ENCODE measurements at places on chromosomes 1 and 21.

- no peak for DNase-seq
These were observed 34.9 kb upstream of the SPATA6 start for GRCh38 chr1:48506870-48507269.

GRCh38 chr1:25343872-25344271, 5.7 kb downstream of the TMEM50A start:
- DNase-seq: no peak

GRCh38 chr1:60620087-60620486, 462.3 kb upstream of the NFIA start:
- no peak for DNase-seq

DNA sequence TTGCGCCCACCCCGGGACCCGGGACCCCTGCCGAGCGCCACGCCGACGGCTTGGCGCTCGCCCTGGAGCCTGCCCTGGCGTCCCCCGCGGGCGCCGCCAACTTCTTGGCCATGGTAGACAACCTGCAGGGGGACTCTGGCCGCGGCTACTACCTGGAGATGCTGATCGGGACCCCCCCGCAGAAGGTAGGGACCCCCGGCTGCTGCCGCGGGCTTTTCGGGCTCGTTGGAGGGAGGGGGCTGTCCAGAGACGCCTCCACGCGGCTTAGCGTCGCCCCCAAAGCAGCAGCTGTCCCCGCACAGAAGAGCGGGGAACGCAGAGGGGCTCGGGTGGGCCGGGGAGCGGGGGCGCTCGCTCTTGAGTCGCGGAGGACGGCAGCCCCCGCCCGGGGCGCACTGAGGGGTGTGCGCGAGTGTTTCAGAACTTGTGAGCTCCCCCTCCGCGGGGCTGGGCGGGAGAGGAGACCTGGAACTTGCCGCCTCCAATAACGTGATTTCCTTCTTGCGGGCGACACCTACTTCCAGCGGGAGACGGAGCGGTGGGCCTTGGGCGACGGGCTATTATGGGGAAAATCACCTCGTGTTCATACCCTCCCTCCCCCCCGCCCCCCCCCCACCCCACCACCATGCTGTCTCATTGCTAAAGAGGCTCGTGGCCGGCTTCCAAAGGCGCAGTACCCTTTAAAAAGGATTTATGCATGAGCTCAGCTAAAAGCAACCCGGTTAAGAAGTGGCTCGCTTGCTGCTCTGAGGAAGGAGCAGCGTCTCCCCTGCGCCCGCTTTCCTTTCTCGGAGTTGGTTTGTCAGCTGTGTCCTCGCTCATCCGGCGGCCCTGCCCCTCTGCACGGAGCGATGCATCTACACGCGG, 664 bp downstream of the BACE2 start:
- no peak for DNase-seq

DNA sequence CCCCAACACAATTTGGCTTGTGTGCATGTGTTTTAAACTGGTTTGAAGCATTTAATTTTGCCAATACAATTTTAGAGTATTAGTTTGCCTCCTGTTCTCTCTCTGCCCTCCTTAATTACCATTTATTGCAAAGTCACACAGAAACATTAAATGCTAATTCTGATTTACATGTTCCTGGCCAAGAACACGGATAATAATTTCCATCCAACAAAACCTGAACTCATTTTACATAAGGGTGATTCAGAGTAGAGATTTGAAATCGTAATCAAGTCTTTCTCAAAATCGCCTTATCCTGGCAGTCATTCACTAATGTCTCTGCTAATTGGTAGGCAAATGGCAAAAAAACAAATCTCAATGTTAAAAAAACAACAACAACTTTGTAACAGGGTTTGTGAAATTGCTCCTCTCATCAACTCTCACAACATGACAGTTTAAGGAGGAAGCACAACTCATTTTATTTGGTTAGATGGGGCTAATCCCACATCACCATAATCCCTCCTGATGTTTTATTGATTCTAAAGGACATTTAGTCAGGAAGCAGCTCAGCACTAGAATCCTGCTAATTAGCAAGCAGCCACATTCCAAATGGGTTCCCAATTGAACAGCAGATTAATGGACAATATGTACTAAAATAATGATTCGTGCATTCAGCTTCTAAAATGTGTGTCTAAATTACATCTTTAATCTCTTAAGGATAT, 55.9 kb downstream of the C1orf87 start:
- DNase-seq: no peak

DNA sequence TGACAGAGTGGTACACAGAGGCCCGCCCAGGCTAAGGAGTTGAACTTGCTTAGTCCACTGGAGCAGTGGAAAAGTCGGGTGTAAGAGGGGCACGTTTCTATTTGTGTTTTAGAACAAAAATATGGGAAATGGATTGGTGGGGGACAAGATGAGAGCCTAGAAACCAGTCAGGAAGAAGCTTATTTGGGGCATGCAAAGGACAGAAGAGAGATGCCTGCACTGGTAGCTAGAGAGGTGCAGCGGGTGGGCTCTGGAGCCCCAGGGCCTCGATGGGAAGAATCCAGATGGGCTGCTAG, 1.2 kb upstream of the LIN9 start:
- DNase-seq: no peak

DNA sequence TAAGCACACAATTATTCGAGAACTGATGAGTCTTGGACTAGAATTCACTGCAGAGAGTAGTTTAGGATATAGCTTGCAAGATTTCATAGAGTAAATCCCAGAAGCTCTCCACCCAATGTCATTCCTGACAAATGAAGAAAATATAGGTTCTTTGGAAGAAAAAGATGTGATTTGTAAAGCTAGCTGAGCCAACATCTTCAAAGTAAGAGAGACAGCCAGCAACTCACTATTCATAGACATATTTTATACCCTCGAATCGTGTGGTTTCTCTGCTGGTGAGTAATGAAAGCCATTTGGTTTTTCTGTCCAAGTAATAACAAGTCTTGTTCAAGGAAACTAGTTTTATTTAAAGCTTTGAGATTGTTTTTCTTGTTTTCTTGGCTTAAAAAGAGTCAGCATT, 165.7 kb upstream of the SYT6 start:
- no peak for DNase-seq

DNA sequence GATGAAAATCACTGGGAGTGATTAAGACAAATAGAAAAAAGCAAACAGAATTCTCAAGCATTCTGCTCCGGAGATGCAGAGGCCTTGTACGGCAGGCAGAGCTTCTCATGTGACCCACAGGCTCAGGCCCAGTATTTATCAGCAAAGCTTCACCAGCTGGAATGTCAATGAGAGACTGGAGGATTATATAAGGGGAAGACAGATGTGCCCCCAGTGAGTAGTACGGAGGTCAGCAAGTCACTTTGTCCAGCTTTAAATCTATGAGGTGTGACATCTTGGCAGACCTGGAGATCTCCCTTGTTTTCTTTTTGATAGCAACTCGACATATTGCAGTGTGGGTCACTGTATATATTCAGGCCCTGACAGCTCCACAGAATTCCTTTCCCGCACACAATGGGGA, 106.8 kb downstream of the HHIPL2 start:
- DNase-seq: no peak

DNA sequence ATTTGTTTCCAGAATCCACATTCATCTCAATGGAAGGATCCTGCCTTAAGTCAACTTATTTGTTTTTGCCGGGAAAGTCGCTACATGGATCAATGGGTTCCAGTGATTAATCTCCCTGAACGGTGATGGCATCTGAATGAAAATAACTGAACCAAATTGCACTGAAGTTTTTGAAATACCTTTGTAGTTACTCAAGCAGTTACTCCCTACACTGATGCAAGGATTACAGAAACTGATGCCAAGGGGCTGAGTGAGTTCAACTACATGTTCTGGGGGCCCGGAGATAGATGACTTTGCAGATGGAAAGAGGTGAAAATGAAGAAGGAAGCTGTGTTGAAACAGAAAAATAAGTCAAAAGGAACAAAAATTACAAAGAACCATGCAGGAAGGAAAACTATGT, 2.6 kb downstream of the GADD45A start:
- DNase-seq: no peak

- DNase-seq: no peak
These were observed 171.1 kb upstream of the KLHDC7A start for GRCh38 chr1:18309552-18310155.

- no peak for DNase-seq
These were observed 9.2 kb downstream of the IKBKE start for GRCh38 chr1:206479183-206480125.

GRCh38 chr1:109213824-109214693, at the start of gene SARS1:
Gene SARS1 (plus strand): TSS chr1:109213918. CDS start chr1:109213993, 75 bp downstream.
- DNase-seq: no peak

GRCh38 chr1:75612976-75613375, 2.1 kb upstream of the SLC44A5 start:
- DNase-seq: no peak

- DNase-seq: no peak
These were observed 23.3 kb downstream of the PLA2G5 start for GRCh38 chr1:20093303-20093702.

DNA sequence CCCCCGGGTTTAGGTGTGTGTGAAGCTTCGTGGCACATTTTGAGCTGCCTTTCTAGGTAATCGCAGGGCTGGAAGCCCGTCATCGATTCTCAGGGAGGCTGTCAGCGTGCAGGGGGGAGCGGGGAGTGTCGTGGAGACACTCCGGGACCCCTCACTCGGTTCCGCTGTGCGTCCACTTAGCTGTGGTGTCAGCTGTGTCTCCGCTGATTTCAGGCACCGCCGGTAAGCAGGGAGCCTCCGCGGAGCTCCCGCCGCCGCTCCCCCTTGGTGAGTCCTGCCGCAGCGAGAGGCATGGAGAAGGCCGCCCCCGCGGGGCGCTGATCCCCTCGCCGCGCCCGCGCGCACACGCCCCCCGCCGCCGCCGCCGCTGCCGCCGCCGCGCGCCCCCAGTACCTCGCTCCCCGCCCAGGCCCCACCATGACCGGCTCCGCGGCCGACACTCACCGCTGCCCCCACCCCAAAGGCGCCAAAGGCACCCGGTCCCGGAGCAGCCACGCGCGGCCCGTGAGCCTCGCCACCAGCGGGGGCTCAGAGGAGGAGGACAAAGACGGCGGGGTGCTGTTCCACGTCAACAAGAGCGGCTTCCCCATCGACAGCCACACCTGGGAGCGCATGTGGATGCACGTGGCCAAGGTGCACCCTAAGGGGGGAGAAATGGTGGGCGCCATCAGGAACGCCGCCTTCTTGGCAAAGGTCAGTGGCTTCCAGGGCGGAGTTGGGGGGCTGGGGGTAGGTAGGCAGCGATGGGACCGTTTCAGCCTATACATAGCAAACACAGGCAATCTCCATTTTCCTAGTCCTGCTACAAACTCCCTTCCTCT, 995 bp downstream of the VASH2 start:
- no peak for DNase-seq

DNA sequence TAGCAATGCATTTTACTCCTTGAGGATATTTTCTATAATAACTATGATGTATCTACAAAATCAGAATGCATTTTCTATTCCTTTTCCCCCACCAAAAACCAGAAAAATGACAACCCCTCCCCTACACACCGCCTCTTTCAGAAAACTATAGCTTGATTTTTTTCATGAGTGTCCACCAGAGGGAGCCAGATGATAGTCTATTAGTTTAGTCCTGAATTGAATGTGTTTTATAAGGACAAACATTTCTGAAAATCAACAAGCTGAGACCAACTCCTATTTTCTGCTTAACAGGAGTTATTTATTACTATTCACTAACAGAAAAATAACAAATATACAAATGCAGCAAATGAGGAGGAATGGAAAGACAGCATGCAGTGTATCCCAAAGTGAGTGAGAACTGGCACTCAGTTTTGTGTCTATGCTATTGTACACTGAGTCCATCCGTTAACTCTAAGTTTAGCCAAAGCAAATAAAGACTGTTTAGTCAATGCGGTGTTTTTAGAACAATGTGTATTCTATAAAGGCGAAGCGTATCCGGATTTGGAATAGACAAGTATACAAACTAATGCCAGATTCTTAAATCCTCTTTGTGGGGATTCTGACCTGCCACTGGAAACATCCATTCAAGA, 182.6 kb downstream of the VAV3 start:
- no peak for DNase-seq

GRCh38 chr1:147777694-147778093, 17.3 kb upstream of the GJA5 start:
- no peak for DNase-seq

DNA sequence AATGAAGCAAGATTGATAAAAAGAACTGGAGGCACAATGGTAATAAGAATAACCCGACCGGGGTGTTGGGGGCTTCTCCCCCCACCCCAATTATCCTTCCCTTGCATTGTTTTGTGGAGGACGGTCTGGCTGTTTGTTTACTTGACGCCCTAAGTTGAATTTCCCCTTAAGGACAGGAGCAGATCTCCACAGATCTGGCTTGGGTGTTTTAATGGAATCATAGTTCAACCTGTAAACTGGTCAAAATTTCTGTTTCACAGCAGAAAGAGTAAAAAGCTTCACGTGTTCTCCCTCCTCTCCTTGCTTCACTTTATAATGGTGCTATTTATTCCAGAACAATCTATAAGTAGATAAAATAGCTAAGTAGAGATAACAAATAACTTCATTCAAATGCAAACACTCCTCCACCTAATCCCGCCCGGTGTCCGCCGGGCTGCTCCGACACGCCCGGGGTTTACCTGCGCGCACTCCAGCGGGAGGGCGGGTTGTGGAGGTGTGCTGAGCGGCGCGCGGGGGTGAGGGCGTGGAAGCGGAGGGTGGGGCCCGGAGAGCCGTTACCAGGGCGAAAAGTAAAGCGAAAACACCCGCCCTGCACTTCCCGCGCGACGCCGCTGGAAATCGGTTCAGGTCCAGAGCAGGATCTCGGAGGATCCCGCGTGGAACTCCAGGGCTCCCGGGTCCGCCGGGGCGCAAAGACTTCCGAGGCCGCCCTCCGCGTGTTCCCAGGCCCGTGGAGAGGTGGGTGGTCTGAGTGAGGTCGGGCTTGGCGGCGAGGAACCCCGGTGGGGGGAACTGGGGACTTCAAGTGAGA, 2.0 kb upstream of the ATF3 start:
- DNase-seq: no peak

- DNase-seq: no peak
These were observed 458.0 kb upstream of the VAMP3 start for GRCh38 chr1:7313081-7313546.

DNA sequence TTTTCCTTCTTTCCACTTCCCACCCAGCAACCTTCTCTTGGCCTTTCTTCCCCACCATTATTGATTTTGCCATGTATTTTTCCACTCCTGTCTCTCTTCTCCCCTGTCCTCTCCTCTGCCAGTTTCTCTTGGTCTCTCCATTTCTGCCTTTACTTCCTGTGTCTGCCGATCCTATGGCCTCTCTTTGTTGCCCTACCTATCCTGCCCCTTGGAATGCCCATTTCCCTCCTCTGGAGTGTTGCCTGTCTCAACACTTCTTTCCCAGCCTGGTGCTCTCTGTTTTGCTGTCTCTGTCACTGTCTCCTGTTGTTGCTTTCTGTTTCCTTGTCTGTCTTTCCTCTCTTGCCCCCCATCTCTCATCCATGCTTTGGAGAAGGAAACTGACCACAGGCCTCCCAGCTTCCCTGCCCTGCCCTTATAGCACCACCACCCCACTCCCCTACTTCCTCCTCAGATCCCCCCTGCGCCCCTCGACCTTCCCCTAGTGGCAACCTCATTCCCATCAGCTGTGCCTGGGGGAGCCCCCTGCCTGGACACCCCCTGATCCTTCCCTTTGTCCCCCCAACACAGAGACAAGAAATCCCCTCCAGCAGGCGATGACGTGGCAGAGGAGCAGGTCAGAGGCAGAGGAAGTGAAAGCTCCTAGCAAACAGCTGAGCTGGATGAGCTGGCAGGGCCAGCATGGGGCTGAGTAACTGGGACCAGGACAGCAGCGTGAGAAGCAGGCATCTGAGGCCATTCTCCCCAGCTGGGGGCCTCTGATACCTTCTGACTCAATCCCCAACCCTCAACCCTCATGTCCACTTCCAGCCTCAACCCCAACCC, 6.6 kb upstream of the ETV3L start:
- DNase-seq: no peak
